Neural progenitor cell (in vitro differentiated cells): ENCODE measurements at places on chromosomes 3 and 15.
A peak's percentile ranks its signal among the peaks of the same experiment; 100 is the strongest.

DNA sequence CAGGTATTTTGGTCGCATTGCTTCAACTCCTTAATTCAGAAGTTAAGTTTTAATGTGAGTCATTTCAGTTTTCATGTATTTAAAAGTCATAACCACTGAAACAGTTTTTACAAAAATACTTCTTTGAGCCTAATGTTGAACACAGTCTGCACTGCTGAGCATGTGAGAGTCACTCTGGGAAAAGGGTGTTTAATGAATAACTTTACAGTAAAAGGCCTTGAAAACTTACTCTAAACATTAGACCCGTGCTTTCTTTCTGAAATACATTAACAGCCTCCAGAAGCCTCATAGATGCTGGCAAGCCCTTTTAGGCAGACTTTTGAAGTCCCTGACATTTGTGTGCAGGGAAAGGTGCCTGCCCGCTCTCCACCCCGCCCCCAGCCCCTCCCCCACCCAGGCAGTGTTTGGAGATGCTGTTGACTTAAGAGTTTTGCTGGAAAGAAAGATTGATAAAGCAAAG lies 68.9 kb upstream of the NR2F2 start:
- DNase-seq, result no peak

GRCh38 chr3:165507060-165507459 lies 310.9 kb upstream of the SLITRK3 start:
- DNase-seq, result no peak

- DNase-seq, result no peak
Observed at GRCh38 chr15:37893309-37893708, 41.1 kb upstream of the TMCO5A start.

DNA sequence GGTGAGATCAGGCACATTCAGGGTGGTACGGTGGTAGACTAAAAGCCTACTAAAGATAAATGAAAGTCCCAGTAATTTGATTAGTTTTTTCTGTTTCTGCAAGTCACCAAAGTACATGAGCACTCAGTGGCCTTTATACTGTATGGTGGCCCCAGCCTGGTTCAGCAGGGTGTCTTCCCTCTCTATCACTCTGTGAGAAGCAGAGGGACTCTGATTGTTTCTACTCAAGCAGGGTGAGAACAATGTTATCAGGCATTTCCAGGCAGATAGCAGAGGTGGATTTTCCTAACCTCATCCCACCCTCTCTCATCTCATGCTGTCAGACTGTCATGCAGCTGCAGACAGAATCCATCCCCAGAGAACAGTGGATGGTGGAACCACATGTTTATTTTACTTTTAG lies 71.5 kb upstream of the BFSP2 start:
- DNase-seq, result no peak

- DNase-seq, result no peak
Observed at GRCh38 chr3:129699612-129700011, 93.1 kb upstream of the PLXND1 start.

- no peak for DNase-seq
Observed at GRCh38 chr3:158200955-158201354, 91.1 kb downstream of the RSRC1 start.

DNA sequence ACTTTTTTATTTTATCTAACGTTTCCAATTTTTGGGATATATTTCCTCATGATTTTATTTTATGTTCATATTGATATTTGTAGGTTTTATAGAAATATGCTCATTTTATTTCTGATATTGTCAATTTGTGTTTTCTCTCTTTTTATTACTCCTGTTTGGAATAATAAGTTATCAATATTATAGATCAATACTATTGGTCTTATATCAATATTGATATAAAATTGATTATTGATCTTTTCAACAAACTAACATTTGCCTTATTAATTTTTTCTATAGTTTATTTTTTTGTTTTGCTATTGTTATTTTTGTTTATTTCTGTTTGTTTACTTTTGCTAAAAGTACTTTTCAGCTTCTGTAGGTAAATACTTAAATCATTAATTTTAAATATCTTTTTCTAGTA lies 90.8 kb upstream of the CNTN6 start:
- no peak for DNase-seq

DNA sequence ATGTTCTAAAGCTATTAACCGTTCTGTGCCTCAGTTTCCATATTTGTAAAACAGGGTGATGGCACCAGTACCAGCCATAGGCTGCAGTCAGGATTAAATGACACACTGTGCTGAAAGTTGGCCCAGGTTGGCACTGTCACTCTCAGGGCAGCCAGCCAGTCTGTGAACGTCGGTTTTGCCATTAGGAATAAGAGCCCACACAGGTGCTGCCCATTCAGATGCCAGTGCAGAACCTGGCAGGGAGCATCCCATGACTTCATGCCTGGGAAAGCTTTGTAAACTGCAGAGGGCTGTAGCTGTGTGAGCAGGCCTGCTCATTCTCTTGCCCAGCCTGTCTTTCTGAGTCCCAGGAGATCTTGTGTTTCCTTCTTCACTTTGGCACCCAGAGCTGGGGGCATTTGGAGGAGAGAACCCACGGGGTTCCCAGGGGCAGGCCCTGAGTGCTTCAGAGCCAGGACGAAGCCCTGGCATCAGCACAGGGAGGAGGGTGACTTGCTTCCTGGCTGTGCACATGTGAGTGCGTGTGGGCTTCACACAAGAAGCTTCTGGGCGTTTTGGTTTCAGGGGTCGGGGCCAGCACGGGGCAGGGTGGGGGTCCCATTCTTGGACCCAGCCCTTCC lies 46.9 kb downstream of the ZNF710 start:
- no peak for DNase-seq

DNA sequence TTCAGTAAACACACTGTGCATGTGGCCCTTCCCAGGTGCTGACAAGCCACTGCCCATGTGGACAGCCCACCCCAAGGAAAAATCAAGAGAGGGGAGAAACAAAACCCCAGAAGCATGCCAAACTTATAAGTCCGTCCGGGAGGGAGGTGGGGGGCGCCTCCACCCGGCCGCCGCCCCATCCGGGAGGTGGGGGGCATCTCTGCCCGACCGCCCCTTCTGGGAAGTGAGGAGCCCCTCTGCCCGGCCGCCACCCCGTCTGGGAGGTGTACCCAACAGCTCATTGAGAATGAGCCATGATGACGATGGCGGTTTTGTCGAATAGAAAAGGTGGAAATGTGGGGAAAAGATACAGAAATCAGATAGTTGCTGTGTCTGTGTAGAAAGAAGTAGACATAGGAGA lies 53.8 kb upstream of the C2CD4B start:
- DNase-seq, result no peak

DNA sequence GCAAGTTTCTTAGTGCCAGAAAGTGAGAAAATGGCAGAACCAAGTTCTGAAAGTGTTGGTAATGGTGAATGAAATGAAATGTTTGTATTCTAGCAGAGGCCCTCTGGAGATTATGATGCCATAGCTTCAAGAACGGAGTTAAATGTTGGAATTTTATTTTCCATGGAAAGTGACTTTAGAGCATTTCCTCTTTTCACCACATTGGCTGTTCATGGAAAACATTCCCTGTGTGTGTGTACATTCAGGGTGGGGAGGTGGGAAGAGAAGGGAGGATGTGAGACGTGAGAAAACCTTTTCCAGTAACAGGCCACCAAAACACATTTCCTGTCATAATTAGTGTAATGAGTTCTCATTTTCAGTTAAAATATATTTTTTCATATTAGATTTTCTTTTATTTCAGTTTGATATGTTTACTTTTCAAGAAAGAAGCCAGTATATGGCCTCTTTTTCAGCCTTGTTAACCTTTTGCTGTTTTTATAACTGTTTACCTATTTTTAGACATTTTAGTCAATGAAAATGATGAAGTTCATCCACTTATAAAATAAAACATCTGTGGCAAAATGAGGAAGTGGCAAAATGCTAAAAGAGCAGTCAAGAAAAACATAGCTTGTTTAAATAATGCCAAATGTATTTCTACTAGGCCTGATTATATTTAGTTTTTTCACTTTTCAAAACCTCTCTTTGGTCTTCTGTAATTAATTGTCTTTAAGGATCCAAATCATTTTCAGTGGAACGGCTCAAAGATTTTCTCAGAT lies 21.6 kb downstream of the SAMMSON start:
- DNase-seq, result no peak

DNA sequence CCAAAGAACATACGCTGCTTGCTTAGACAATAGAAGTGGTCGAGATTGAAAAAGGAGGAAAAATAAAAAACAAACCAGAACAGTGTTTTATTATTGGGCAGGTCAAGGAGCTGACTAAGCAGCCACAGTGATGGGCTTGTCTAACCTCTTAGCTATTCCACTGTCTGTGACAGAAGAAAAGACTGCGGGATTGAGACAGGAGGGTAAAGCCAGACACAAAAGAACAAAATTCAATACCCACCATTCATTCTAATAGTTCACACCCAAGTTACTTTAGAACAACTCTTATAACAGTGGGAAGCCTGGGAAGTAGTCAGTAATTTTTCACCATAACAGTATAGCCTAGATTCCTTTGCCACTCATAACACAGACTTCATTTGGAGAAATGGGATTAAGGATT lies 435.4 kb downstream of the MFSD1 start:
- no peak for DNase-seq

DNA sequence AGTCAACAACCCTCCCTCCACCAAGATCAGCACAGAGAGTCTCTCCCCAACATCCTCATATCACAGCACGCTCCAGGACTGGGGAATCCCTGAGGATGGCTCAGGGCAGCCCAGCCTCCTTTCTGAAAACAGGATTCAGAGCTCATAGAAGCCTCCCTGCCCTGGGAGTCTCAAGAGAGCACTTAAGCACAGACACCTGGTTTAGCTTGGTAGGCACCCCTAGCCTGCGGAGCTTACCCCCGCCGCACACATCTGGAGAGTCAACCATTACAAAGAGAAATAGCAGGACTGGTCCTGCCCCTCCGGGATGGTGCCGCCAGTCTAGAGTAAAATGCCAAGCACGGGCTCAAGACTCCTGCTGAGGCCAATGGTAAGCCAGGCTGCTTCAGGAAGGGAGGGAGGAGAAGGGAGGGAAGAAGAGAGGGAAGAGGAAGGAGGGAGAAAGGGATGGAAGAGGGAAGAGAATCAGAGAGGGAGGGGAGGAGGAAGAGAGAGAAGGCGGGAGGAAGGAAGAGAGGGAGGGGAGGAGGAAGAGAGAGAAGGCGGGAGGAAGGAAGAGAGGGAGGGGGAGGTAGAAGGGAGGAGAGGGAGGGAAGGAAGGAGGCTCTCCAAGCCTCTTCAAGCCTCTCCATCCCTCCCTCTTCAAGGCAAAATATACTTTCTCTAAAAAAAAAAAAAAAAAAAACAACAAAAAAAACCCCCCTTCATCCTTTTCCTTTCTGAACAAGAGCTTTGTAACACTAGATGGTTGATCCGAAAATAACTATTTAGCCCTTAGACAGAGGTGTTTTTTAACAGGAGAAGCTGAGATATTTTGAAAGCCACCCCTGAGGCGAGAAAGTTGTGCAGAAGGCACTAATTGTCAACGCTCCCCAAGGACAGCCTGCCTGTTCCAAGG lies 278.6 kb upstream of the TLE3 start:
- peak; percentile 42 for DNase-seq

- no peak for DNase-seq
Observed at GRCh38 chr15:90813796-90814190, 54.6 kb upstream of the FURIN start.

DNA sequence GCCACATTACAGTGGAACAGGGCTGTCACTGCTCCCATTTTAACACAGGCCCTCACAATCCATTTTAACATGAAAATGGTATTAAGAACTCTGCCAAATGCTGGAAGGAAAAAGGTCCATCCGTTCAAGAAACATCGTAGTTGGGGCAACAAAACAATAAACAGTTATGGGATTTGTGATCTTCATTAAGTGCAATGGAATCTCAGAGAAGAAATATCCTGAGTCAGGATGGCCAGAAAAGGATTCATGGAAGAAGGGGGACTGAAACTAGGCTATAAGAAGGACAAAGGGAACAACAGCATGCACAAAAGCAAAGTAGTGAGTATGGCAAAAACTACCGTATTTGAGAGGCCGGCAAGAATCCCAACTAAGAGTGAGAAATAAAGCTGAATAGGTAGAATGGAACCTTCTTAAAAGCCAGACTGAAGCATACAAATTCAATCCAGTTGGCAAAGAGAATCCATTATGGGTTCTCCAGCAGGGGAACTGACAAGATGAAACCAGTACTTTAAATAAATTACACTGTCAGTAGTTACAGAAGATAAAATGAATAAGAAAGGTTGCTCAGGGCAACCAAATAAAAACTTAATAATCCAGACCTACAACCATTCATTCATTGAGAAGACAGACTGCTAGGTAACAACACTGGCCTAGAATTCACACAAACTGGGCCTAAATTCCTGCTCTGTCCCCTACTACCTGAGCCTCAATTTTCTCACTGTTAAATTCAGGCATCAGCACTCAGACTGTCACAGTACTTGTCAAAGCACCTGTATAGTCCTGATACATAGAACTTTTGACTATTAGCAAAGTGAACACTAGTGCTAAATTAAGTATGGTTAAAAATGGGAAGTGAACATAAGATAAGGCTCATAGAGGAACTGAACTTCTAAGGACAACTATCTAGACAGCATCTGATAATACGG lies 6.3 kb downstream of the TBL1XR1 start:
- DNase-seq, result no peak

DNA sequence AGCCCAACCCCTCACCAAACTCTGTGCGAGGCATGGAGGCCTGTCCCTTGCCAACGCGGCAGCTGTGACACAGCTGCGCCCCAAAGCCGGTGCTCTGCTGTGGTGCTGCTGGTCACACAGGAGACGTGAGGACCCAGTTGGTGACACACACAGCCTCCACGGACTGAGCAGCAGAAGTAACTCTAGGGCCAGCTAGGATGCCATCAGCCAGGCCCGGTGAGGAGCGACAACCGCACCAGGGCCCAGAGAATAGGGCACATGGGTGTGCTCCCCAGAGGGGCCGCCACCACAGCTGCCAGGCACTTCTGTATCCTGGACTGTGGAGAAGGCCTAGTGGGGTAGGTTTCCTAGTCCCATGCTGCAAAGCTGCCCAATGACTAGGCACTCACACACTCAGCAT lies 10.7 kb downstream of the ZXDC start:
- no peak for DNase-seq

- DNase-seq, result peak; percentile 71
Observed at GRCh38 chr3:129966876-129967275, 7.6 kb upstream of the TRH start.

- peak; percentile 16 for DNase-seq
Observed at GRCh38 chr3:3127432-3128010, 781 bp downstream of the TRNT1 start.

DNA sequence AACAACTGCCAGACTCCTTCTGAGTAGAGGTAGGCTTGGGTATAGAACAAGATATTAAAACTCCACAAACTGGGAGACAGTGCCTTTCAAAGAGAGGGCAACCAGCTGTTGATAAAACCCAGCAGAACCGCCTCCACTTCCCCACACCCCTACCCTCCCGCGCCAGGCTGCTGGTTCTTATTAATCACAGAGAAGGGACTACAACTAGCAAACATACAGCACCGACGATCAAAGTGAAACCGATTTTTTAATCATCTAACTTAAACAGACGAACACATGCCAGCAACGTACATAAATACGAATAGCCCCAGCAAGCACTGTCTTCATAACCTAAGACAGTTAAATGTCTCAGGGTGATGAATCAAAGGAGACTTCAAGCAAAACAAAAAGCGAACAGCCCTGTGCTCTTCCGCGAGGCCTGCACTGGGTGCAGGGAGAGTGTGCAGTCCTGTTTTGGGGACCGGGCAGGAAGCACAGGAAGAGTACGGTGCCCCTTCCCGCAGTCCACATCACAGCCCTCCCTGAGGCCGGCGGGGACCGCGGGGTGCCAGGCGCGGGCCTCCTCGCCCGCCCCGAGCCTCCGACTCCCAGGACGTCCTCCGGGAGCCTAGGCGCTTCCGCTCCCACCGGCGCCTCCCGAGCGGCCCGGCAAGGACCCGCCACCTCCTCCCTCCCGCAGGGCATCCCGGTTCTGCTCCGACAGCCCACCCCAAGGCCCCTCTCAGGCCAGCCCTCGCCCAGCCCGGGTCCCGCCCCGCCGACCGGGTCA lies 75.1 kb upstream of the VGLL4 start:
- peak; percentile 25 for DNase-seq

- DNase-seq, result no peak
Observed at GRCh38 chr15:74252291-74252690, 16.2 kb downstream of the CCDC33 start.
